Epithelial cell of esophagus (primary cell): ENCODE measurements at places on chromosomes 7 and 10.

DNA sequence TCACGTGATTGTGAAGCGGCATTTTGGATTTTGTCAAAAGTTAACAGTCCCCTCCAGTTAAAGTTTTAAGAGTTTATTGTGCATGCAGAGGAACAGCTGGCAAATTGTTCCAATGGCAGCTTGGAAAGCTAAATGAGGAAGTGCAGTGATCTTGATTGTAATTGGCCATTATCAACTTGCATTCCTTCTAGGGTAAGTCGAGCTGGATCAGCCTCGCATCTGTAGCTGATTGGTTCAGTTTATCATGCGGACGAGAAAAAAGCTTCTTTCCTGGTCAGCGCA lies 566 bp downstream of the ZNF789 start:
- peak; percentile 82 for DNase-seq

- no peak for DNase-seq
These were observed 6.6 kb downstream of the LAT2 start for GRCh38 chr7:74216361-74216761.

GRCh38 chr10:79454259-79454658 lies 8.8 kb upstream of the ZCCHC24 start:
- peak; percentile 93 for DNase-seq

DNA sequence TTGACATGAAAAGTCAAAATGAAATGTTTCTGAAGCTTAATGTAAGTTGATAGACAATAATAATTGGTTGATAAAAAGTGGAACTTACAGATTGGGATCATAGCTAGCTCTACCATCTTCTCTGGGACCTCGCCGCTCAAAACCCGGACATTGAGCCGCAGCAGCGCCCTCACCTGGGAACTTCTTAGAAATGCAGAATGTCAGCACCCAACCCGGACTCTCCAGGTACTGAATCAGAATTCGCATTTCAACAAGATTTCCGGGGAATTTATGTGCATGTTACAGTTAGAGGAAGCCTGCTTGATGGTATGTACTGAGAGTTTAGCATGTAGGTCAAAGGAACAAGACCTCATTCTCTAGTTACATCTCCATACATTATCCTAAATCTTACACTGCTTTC lies 36.7 kb upstream of the ABLIM1 start:
- DNase-seq, result peak; percentile 42

DNA sequence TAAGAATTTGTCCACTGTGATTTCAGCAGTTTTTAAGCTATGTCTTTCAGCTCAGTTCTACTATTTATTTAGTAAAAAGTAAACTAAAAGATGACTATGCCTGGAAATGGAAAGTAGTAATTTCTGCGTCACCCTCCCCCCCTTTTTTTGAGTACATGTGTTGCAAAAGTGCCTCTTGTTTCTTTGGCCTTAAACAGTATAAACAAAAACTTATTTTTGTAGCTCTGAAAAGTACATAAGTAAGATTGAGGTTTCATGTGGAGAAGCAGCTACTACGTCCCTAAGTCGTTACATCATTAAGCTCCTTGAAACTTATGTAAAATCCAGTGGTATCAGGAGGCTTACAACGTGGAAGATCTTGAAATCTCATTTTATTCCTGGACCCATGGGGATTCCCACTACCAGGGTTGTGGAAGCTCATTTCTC lies 46.3 kb upstream of the HBP1 start:
- no peak for DNase-seq

GRCh38 chr7:48245751-48246472 lies 74.7 kb downstream of the ABCA13 start:
- no peak for DNase-seq

DNA sequence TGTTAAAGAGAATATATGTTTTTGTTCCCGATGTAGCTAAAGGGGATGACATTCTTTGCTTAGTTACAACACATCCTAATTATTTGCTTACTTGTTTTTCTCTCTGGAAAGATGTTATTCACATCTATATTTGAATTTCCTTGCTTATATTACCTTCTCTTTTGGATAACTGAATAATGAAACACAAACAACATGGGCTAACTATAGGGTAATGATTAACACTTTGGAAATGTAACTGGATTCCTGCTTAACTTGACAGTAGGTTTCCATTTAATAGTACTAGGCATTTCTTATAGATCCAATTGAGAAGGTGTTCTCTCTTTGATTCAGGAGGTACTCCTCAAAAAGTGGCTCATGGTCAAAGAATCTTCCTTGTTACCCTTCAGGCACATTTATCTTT lies 141.1 kb downstream of the CCSER2 start:
- DNase-seq, result no peak

DNA sequence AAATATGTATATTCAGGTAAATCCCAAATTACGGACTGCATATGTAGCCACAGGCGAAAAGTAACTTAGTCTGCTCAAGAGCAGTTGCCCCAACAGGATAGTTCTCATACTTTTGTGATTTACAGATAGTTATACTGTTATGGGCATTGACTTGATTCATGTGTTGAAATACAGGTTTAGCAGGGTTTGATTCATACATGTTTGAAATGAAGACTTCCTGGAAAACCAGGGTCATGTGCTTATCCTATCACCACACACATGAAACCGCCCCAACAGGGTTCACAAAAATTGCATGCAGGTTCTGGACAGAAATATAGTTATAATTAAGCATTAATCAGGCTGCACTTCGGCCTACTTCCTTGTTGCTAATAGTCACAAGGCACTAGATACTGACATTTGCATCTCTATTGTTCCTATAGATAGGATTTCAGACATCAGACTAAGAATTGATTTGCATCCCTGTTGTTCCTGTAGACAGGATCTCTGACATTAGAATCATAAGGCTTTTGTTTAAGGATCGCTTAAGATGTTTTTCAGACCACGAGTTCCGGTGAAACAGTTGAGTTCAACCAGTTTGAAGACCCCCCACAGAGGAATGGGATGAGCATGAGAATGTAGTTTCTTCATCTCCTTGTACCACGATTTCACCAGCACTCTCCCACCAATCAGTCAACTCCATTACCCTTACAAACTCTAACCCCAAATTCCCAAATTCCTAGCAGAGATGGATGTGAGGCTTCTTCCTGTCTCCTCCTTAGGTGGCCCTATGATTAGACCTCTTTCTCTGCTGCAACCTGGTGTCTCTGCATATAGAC lies 2.0 kb upstream of the ZNF398 start:
- DNase-seq, result peak; percentile 98

DNA sequence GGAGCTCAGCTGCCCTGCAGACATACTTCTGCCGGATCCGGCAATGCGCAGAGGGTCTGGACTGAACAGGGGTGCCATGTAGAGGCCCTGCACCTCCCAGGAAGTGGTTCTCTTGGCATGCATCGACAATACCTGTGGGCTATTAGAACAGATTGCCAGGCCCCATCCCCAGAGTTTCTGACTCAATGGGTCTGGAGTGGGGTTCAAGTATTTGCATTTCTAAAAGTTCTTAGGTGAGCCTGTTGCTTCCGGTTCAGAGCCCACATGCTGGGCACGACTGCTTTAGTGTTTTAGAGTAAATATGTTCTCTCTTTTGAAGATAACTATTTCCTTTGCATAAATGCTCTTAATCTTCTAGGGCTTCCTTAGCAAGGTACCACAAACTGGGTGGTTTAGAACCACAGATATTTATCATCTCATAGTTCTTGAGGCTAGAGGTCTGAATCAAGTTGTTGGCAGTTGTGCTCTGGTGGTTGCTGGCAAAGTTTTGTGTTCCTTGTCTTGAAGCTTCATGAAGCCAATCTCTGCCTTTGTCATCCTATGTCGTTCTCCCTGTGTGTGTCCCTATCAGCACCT lies 435.5 kb downstream of the TCERG1L start:
- no peak for DNase-seq

GRCh38 chr7:117572856-117573620 lies 93.2 kb downstream of the CFTR start:
- no peak for DNase-seq

DNA sequence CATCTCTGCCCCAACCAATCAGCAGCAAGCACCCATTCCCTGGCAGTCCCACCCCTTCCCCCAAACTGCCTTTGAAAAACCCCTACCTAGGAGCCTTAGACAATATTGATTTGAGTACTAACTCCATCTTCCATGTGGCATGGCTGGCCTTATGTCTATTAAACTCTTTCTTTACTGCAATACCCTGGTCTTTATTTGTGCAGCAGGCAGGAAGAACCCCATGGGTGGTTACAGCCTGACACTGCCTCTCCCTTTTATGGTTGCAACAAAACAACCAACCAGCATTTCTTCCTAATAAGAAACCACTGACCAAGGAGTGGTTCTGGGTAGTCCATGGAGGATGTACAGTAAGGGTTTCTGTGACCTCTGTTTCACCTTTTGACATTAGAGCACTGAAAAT lies 418.1 kb downstream of the THSD7A start:
- DNase-seq, result no peak

- DNase-seq, result peak; percentile 95
These were observed 125.8 kb downstream of the MAD1L1 start for GRCh38 chr7:2106924-2107323.

DNA sequence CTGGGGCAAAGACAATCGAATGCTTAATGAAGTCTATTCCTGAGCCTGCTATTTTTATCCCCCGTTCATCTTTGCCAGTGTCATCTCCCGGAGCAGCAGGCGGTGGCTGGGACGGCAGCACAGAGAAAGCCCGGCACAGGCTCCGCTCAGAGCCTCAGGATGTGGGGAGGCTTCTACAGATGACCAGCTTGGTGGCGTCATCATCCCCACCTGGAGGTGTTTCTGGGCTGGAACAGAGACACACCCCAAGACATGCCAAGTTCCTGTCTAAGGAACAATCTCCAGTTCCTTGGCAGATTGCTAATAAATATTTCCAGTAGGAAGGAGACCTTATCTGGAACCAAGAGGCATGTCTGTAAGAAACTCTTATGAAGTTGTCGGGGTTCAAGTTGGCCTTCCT lies 552.4 kb upstream of the MGMT start:
- no peak for DNase-seq

DNA sequence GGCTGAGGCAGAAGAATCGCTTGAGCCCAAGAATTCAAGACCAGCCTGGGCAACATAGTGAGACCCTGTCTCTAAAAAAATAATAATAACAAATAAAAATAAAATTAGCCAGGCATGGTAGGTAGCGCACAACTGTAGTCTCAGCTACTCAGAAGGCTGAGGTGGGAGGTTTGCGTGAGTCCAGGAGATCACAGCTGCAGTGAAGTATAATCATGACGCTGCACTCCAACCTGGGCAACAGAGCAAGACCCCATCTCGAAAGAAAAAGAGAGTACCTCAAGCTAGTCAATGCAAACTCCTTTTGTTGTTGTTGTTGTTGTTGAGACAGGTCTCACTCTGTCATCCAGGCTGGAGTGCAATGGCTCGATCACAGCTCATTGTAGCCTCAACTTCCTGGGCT lies 34.0 kb upstream of the NFE2L3 start:
- no peak for DNase-seq
